ENCODE measurements at places on chromosomes 6 and 20.

- DNase-seq, result no peak
These were observed 9.6 kb downstream of the FNDC1 start for GRCh38 chr6:159178847-159179246.

DNA sequence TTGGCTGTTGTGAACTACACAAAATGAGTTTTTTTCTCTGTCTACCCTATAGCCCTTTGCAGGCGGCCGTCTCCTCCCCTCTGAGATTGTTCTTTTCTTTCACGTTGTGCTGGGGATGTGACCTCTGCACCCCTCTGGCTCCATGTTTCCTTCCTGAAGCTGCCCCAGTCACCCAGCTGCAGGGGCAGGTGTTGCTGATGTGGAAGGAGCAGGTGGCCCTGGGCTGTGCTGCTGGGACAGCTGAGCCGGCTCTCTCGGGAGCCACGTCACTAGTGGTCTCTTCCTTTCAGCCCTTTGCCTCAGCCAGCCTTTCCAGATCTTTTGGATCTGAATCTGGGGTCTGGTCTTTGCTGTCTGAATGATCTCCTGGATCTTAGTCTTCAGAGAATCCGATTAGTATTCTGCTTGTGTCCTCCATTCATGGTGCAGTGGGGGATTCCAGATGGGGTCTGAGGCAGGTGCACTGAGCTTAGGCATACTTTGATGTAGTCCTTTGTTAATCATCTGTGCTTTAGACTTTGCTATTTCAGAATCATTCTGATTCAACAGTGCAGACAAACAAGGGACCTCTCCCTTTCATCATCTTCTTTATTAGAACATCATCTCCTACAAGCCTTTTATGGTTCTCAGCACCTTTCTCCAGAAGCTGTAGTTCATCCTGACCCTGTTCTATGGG lies 31.4 kb downstream of the TMEM181 start:
- no peak for DNase-seq

DNA sequence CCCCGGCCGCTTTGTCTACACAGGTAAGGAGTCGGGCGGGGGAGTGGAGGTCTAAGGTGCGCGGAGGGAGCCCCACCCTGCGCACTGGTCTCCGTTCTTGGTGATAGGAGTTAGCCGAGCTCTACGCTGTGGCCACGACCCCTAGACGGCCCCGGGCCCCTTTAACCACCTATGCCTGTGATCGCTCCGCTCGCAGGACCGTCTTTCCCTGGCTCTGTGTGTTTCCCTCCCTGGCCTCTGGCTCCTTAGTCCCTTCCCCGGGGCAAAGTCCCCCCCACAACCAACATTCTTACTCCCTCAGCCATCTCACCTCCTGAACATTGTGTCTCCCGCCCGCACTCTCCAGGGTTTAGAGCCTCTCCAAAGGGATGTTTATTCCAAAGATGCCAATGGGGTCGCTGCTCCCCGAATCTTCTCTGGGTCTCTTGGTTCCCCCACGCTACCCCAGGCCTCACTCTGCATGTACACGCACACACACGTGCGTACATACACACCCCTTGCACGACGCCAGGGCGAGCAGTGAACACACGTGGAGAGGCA lies 50.4 kb downstream of the CPXM1 start:
- DNase-seq, result no peak

DNA sequence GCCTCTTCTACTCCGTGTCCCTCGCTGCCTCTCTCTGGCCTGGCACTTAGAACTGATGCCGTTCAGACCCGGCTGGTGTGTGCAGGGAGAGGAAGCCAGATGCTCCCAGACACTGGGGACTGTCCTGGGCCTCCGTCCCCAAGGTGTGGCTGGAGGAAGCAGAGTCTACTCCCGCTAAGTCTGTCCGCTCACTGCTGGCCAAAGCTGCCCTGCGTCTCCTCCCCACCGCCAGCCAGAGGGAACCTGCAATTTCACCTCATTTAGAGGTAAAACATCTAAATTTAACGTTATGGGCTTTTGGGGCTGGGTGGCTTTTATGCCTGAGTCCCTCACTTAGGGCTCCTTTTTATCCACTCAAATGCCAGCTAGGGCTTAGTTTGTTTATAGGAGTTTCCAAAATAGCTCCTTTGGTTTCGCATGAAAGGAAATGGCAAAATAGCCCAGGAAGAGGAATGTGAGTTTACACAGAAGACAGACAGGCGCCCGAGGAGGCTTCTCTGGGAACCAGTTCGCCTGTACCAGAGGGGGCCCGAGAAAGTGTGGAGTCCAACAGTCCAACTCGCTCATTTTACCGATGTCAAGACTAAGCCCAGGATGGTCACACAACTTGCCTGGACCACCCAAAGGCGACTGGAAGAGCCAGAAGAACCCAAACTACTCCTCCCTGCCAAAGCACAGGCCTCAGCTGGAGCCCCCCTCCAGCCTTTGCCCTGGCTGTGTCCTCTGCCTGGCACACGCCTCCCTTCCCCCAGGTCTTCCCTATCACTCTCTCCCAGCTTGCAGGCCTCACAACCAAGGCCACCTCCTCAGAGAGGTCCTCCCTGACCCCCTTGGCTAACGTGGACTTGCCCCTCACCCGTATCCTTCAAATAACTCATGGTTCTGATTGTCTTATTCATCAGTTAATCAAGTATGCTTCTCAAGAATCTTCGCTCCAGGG lies 54.5 kb downstream of the RIPOR3 start:
- DNase-seq, result no peak

DNA sequence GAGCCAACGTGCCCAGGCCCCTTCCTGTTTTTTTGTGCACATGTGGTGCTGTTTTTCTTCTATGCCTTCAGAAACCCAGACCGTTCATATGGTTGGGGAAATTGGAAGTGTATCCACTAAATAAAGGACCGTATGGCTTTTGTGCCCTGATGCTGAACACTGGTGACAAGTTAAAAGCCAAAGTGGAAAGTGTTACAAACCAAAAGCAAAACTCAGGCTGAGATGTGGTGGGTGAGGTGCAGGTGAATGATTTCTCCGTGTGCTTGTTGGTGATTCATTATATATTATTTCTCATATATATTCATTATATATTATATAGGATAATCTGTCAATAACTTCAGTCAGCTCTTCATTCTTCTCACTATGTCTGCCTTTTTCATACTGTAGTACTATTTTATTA lies 148.6 kb downstream of the SOBP start:
- no peak for DNase-seq

- no peak for DNase-seq
These were observed 433.6 kb downstream of the RNF144B start for GRCh38 chr6:18820725-18821124.

DNA sequence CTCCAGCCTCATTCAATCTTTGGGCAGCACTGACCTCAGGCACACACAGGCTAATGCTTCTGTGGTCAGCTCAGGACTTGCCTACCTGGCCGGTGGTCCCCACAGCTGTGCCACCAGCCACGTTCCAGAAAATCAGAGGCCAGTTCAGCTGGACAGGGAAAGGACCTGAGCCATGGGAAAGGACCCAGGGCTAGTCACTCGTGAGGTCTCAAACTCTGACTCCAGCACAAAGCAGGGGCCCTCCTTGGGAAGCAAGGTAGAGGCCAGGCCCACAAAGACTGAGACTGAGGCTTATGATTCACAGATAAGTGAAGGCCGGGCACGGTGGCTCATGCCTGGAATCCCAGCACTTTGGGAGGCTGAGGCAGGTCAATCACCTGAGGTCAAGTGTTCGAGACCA lies 22.4 kb upstream of the HELZ2 start:
- no peak for DNase-seq

DNA sequence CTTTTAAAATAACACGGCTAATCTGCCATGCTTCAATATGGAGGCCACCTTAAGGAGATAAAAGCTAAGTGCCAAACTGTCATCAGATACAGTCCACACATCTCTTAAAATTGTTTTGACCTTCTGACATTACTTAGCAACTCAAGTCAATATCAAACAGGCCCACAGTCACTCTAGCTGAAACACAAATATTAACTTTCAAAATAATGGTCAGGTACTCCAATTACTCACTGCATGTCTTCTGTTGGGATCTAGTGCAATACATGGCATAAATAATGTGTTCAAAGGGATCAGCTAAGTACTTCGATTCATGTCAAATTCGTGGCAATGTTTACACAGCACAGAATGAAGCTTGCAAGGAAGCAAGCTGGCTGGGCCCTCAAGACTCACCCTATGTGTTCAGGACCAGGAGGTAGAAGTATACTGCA lies 133.9 kb upstream of the BEND6 start:
- no peak for DNase-seq

DNA sequence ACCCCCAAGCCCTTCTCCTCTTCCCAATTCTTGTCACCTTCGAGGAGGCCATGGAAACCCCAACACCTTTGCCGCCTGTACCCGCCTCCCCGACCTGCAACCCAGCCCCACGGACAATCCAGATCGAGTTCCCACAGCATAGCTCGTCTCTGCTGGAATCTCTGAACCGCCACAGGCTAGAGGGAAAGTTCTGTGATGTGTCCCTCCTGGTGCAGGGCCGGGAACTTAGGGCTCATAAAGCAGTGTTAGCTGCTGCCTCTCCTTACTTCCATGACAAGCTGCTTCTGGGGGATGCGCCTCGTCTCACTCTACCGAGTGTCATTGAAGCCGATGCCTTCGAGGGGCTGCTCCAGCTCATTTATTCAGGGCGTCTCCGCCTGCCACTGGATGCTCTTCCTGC lies 675 bp downstream of the ZBTB9 start:
- no peak for DNase-seq

DNA sequence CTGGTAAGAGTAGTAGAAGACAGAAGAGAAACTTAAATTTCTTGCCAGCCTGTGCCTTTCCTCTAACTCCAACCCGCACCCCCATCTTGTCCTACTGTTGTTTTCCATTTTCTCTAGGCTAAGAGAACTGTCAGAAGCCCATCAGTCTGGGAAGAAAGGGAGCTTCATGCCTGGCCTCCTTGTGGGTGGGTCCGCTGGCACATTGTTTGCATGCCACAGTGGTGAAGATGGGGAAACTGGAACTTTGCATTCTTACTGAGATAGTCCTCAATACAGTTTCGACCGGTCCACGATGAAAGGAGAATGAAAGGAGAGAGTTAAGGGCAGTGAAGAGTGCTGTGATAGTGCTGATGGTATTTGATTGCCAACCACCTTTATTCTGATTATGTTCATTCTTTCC lies 103.1 kb downstream of the TCP11 start:
- no peak for DNase-seq

- DNase-seq, result no peak
These were observed 226.8 kb upstream of the PDE10A start for GRCh38 chr6:165889636-165890403.

DNA sequence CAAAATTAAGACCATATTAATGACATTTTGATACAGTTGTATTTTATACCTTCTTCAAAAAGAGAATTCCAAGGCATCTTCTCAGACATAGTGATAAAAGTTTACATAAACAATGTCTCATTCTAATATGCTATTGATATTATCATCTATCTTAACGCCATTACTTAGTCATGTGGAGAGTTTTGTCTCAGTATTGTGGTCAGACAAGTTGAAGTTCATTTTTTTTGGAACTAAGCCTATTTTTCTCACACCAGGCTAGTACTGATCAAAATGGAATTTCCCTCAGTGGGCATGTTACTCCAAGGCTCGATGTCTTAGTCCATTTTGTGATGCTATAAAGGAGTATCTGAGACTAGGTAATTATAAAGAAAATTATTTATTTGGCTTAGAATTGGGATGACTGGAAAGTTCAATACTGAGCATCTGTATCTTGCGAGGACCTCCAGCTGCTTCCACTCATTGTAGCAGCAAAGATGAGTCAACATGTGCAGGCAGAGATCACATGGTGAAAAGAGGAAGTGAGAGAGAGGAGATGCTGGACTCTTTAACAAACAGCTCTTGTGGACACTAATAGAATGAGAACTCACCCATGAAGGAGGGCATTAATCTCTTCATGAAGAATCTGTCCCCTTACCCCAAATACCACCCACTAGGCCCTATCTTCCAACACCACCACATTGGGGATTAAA lies 825.5 kb upstream of the MANEA start:
- DNase-seq, result no peak

- no peak for DNase-seq
These were observed 8.8 kb downstream of the THBS2 start for GRCh38 chr6:169244684-169245383.

DNA sequence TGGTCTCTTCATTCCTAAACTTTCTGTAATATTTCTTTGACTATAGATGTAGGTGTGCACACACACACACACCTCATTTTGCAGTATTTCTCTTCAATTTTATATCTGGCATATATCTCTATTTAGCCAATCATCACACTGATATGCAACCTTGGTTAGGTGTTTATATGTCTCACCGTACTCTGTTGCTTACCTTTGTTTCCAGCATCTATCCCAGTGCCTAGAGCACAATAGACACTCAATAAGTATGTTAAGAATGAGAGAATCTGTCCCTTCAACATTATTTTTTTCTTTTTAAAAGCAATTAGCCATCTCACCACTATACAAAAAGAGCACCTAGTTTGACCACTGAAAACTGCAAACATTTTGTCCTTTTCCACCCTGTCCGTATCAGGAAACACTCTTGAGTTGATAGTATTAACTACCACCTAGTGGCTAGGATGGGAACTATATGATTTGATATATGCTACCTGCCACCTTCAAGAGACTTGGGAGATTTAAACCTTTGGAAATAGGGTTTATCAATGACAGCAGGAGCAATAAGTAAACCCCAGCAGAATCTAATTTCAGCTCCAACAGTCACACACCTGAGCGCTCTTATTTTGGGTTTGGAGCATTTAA lies 48.7 kb upstream of the RSPO3 start:
- DNase-seq, result no peak

DNA sequence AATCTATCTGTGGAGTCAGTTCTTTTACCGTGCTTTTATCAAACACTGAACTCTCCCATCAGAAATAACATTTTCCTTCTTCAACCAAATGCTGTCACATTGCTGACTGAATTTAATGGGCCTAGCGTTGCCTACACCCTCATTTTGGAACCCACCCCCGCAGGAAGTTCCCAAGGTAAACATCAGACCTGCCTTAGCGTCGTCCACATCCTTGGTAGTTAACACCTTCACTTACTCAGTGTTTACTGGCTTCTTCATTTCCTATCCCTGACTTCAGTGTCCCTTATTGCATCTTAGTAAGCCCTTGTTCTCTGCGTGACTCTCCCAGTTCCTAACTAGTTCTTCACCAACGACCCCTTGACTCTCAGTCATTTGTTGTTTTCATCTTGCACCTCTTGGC lies 491.4 kb upstream of the SOX4 start:
- DNase-seq, result no peak

DNA sequence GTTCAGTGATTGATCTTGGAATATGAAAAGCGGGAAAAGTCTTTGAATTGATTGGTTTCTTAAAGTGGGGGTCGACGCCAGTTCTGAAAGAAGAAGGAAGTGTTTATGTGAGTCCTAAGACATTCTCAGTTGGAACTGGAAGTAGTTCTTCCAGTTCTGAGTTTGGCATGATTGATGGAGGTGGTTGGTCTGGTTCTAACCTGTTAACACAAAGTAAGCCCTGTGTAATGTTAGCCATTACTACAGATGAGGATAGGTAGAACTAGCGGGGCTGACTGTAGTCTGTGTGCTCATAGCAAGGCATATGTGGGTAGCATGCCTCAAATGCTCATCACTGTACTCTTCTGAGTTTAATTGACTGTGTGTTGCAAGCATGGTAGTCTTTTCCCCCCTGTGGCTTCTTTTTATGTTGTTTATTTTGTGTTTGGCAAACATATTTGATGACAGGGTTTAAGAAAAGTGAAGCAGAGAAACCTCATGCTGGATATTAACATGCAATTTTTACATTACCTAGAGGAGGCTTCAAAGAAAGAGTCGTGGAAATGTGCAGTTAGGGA lies 24.9 kb downstream of the CITED2 start:
- no peak for DNase-seq

Measured in SK-N-MC (cell line).